ENCODE measurements at places on chromosomes 3 and 15.

DNA sequence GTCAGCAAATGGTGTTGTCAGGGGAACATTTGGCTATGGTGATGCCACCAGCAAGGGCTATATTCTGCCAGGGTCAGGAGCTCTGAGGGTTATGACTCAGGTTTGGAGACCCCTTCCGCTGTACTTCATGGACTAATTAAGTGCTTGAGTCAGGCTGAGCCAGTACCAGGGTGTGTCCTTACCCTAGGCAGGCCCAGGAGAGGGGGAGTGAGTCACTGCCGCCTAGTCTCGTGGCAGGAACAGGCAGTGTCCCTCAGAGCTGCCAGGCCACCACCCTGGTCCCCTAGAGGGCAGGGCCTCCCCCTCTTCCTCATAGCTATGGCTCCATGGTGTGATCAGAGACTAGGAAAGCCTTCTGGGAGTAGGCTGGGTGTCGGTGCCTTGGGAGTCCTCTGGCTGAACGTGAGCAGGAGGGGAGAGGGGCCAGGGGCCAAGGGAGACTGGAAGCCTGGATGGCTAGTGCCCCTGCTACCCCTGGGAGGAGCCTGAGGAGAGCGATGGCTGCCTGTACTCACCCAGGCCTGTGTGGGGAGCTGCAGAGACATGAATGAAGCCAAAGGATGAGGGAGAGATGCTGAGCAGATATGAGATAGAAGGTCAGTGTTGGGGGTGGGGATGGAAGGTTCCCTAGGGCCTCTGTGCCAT, 10.6 kb downstream of the MAPKAPK3 start:
- no peak for DNase-seq

- DNase-seq = peak; percentile 1
Measured at GRCh38 chr15:51483985-51484384, 138.6 kb downstream of the DMXL2 start.

GRCh38 chr3:177523067-177523675, 325.9 kb upstream of the TBL1XR1 start:
- no peak for DNase-seq

GRCh38 chr15:92017882-92018534, 164.5 kb downstream of the SLCO3A1 start:
- no peak for DNase-seq

DNA sequence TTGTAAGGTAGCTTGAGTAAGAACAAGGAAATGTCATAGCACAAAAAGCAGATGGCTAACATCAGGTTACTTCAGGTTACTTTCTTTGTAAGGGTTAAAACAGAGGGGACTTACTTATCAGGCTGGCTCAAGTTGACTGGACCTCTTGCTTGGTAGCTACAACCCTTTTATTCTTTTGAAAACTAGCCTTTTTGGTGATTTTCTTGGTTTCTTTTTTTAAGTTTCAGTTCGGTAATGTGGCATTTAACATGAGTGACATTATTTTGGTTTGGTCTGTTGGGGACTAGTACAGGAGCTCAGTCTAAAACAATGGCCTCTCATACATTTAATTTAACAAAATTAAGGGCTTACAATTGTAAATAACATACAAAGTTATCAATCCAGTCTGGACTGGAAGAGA, 621.4 kb downstream of the OTOL1 start:
- no peak for DNase-seq

DNA sequence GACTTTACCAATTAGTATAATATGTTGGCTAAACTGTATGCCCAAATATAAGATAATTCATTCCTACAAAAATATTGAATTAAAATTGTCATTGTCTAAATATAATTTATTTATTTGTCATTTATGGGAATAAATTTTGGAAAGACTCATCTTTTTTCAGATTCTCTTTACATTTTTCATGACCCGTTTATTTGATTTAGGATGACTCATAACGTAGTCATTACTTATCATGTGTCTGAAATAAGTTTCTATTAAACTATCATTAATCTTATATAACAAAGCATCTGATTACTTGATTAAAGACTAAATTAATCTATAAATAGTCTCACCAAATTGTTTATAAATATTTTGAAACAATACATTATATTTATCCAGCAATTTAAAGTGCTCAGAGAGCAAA, 516.6 kb downstream of the CADM2 start:
- DNase-seq = no peak

GRCh38 chr3:37491776-37492175, 317.4 kb upstream of the LRRFIP2 start:
- no peak for DNase-seq

- DNase-seq = no peak
Measured at GRCh38 chr3:128006061-128007032, 45.9 kb upstream of the SEC61A1 start.

Measured in CD8-positive, alpha-beta T cell (primary cell).